Osteocyte (in vitro differentiated cells): ENCODE measurements at places on chromosomes 1 and 21. TPM values are rescaled to one million over a fixed set of nuclear protein-coding genes. Genes with fewer than 3 reads are reported as not detected.

PM20D1 gene
- not detected in 2 replicates for total RNA-seq

- DNase-seq, result no peak
Observed at GRCh38 chr1:111099289-111099688, 40.6 kb downstream of the DRAM2 start.

DNA sequence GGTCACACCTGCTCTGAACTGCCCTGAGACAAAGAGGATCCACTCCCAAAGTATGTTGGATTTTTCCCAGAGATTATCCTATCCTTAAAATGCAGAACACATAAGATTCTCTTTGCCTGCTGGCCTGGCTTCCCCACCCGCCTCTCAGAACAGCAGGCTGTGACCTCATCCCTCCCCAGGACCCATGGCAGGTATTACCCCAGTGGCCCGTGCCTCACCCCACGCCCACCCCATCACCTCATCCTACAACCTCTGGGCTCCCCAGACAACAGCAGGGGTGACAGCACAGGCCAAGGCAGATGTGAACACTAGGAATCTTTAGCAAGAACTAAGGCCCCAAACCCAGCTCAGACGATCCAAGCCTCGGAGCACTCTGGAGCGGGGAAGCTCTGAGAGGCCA lies 35.1 kb upstream of the S100A7 start:
- DNase-seq, result no peak

DUSP10 gene
- 3.0 and 3.2 TPM in 2 replicates for total RNA-seq

DNA sequence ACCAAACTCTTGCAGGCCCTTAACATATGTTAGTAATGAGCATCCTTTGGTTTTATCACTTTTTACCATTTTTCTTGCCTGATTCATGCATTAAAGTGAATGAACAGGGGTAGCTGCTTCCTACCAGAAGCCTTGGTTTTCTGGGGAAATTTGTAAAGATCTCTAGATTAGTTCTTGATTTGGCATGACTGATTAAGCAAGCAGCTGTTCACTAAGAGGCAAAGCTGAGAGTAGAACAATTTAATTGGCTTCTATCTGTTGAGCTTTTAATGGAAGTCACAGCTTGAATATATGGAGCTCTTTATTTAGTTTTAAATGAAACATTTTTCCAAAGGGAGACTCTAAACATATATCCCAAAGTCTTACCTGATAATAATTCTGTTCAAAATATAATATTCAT lies 23.6 kb downstream of the TLCD4 start:
- no peak for DNase-seq

DNA sequence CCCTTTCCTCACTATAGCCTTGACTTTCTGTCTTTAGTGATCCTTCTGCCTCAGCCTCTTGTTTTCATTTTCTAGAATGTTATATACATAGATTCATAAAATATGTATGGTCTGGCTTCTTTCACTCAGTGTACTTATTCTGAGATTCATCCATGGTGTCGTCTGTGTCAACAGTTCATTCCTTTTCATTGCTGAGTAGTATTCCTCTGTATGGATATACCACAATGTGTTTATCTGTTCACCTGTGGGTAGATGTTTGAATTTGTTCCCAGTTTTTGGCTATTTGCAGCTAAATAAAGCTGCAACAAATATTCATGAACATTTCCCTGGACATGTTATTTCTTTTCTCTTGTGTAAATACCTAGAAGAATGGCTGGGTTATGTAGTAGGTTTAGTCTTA lies 131.8 kb downstream of the PCNX2 start:
- no peak for DNase-seq

DNA sequence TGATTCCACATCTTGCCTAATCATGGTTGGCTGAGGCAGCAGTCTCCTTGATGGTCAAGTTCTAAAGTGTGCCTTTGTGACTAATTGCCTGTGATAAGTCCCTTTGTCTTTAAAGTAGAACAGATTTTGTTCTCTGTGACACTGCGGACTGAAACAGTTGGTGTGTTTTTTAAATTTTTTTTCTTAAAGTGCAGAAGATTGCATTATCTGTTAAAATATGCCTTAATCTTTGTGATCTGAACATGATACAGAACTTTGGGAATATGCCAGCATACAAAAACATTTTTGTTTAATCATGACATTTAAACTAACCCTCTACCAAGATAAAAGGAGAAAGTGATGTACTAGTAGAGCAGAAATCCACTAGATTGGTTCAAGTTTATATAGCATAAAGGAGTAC lies 1260.6 kb upstream of the ADGRL2 start:
- no peak for DNase-seq

MR1 gene
- total RNA-seq, result 3.7 and 4.3 TPM in 2 replicates

GRCh38 chr1:93533677-93534076 lies 85.8 kb downstream of the FNBP1L start:
- no peak for DNase-seq

ELF3 gene
- total RNA-seq, result 0.26 and 0.56 TPM in 2 replicates

- no peak for DNase-seq
Observed at GRCh38 chr1:162881590-162881989, 20.6 kb upstream of the CCDC190 start.

DNA sequence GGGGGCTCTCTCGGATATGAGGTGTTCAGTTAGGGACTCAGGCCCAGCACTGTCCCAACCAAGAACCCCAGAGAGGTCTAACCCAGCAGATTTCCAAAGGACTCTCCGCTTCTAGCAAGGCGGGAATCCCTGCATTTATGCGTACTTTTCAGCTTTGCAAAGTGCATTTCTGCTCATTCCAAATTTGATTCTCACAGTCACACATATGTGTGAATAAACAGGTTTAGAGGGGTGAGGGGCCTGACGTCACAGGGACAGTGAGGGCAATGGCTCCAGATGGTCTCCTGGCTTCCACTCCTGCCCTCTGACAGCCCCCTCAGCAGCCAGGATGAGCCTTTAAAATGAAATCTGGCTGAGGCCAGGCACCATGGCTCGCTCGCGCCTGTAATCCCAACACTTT lies 921 bp upstream of the ECE1 start:
- DNase-seq, result no peak

DNA sequence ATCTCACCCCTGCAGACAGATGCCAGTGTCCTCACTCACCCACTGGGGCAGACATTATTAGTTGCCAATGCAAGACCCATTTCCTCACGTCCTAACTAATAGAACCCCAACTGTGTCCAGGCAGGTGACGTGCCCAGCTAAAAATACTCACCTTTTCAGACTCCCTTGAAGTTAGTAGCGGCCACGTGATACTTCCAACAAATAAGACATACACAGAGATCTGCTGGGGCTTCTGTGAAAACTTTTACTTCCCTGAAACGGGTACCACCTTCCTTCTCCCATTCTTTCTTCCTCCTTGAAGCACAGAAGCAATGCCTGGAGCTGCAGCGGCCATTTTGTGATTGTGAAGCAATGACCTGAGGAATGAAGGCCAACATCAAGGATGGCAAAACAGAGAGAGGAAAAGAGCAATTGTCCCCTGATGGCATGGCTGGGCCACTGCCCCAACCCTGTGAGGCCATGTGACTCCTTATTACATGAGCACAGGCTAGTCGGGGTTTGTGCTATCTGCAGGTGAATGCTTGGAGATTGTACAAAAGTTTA lies 74.4 kb upstream of the TMPRSS2 start:
- DNase-seq, result no peak

- no peak for DNase-seq
Observed at GRCh38 chr1:218135371-218135770, 149.7 kb upstream of the RRP15 start.
